ENCODE measurements at places on chromosomes 16 and 17.

- DNase-seq, result no peak
These were observed 90.1 kb downstream of the ASIC2 start for GRCh38 chr17:33202796-33203495.

DNA sequence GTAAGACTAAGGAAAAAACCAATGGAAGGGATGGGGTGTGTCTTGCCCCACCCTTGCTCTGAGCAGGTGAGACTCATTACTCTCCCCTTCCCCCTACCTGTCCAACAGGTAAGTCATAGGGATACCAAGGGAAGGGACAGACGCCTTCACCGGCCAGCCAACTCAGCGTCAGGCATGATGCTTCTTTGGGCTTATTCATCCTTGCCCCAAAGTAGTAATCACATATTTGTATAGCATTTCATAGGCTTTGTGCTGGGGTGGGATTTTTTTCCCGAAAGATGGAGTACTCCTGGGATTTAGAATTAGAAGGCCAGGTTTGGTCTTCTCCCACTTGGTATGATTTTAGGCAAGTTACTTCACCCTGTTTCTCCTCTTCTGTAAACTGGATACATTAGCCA lies 509 bp upstream of the JUP start:
- no peak for DNase-seq

- DNase-seq, result no peak
These were observed 32.8 kb downstream of the DRC3 start for GRCh38 chr17:18005496-18005895.

GRCh38 chr16:78211946-78212345 lies 112.5 kb downstream of the WWOX start:
- DNase-seq, result no peak

GRCh38 chr17:58005728-58006559 lies 1.1 kb downstream of the SRSF1 start:
- no peak for DNase-seq

DNA sequence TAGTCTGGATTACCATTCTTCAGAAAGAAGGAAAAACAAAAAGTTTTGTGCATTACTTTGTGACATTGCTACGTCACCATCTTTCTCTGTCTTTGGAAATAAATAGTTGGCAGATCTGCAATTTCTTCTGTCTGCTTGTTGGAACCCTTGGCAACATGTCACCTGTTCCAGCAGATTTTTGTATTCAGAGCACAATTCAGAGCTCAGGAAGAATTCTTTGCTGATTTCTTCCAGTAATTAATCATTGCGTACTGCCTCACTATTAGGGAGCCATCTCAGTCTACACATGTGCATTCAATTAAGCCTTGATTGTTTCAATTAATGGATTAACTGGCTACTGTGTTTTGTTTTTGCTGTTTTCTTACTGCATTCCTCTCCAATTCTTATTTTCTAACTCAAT lies 467.2 kb downstream of the CDH8 start:
- no peak for DNase-seq

DNA sequence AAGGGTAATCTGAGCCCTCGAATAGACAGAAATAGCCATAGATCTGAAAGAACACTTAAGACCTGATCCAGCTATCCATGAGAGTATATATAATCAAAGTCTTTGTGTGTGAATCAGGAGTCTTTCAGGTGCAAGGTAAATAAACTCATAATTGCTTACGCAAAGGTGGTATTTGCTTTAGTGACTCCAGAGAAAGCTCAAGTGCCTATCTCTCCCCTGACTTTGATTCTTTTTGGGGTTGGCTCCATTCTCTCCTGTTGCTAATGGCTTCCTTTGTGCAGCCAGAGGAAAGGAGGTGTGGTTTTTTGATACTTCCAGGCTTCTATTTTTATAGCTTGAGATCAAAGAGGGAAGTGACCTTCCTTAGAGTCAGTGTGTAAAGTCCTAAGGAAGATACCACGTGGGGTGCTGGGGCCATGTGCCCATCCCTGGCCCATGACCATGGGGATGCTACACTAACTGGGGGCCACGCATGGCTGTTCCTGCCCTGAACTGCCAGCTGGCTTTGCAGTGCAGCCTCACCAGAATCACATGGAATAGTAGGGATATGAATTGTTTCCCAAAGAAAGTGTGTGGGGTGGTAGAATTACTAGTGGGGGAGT lies 45.8 kb downstream of the TENT4B start:
- no peak for DNase-seq

GRCh38 chr17:77933777-77934398 lies 24.6 kb upstream of the TNRC6C start:
- DNase-seq, result no peak

DNA sequence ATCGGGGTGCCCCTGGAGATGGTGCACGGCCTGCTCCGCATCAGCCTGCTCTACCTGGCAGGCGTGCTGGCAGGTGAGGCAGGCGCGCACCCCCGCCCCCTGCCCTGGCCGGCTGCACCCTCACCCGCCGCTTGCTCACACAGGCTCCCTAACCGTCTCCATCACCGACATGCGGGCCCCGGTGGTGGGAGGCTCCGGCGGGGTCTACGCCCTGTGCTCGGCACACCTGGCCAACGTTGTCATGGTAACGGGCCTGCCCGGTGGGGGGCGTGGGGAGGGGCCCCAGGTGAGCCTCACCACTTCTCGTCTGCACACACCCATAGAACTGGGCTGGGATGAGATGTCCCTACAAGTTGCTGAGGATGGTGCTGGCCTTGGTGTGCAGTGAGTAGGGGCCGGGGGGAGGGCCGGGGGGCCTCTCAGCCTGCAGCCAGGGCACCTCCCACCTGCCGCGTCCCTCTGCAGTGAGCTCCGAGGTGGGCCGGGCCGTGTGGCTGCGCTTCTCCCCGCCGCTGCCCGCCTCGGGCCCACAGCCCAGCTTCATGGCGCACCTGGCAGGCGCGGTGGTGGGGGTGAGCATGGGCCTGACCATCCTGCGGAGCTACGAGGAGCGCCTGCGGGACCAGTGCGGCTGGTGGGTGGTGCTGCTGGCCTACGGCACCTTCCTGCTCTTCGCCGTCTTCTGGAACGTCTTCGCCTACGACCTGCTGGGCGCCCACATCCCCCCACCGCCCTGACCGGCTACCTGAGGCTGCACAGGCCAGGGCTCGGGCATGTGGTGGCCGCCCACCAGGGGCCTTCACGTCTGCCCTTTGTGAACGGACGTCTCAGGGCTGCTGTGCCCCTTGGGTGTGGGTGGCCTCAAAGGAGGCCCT lies 2.1 kb downstream of the RHBDL1 start:
- no peak for DNase-seq

DNA sequence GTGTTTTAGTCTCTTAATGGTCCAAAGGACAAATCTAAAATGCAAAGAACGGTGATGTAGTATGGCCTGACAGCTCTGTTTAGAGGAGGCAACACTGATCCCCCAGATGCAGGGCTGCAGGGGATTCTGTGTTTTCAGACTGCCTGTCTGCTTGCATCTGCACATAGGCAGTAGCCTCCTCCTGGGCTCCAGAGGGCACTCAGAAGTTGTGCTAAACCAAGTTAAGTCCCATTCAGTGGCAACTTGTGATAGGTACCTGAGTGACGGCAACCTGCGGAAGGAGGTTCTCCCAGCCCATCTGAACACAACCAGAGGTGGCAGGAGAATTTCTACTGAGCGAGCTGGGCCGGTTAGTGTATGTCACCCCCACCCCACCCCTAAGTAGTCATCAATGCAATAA lies 9.9 kb downstream of the HAS3 start:
- no peak for DNase-seq

DNA sequence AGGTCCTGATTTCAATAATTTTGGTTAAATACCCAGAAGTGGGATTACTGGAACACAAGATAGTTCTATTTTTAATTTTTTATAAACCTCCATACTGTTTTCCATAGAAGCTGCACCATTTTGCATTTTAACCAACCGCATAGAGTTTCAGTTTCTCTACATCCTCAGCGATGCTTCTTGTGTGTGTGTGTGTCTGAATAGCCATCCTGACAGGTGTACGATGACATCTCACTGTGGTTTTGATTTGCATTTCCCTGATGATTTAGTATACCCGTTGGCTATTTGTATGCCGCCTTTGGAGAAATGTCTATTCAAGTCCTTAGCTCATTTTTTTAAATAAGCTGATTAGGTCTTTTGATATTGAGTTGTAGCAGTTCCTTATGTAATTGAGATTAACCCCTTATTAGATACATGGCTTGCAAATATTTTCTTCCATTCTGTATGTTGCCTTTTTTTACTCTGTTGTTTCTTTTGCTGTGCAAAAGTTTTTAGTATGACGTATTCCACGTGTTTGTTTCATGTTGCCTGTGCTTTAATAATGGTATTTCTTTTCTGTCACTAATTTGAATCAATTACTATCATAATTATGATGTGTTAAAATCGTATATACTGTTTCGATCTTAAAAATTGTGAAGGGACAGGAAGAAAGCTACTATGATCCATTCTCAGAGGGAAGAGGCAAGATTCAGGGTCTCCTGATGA lies 227.2 kb upstream of the MON1B start:
- no peak for DNase-seq

DNA sequence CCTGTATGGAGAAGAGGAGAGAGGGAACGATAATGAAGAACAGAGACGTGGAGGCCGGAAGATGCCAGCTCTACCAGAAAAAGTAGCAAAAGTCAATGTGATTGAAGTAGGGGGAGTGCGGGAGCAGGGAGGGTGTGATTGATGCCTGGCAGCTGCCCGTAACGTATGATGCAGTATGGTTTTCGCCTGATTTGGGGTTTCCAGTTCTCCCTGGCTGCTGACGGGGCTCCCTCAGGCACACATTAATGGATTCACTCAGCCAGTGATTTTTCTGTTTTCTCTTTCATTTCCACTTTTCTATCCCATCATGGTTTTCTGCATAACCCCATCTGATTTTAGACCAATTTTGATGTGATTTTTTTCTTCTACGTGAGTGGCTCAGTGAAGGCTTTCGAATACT lies 62.1 kb downstream of the PRKCA start:
- DNase-seq, result no peak

- DNase-seq, result no peak
These were observed 194.5 kb downstream of the FOXL1 start for GRCh38 chr16:86772671-86773353.

DNA sequence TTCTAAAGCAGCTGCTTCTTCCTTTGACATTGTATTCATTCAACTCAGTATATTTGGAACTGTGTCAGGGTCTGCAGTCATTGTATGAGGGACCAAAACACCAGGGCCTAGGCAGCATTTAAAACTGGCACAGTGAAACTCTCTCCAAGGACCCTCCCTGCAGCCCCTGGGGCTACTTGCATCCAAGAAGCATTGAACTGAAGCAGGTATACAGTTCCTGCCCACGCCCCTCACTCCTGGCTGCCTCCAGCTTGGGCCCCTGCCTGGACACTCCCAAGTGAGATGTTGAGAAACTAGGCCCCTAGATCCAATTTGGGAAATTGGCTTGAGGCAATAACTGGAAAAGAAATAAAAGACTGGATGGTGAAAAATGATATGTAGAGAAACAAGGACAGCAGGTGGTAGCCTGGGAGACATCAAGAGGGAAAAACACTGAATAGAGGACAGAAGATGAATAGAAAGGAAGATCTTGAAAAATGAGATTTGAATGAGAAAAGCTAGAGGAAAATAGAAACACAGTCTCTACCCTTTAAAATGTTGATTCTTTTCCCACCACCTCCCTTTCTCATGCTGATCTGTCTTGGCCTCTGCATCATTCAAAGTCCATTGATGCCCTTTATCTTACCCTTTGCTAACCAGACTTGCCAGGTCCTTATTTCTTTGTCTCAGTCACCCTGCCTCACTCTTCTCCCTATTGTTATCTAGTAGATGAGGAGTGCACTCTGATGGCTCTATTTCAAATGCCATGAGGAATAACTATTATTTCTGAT lies 368.8 kb upstream of the CDH8 start:
- no peak for DNase-seq

DNA sequence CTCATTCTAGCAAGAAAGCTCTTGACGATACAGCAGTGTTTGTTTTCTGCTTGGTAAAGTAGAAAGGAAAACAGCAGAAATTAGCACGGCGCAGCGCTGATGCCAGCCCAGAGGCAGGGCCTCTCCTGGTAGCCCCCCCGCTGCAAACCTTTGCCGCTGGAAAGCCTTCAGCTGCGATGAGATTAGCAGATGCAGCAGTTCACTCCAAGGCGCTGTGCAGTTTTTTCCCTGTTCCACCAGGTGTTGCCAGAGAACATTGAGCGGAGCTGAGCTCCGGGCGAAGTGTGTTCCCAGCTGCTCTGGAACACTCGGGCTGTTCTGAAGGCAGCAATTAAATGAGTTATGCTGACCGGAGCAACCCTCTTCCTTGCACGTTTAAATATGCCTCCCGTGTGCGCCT lies 72.5 kb downstream of the RBFOX1 start:
- no peak for DNase-seq

DNA sequence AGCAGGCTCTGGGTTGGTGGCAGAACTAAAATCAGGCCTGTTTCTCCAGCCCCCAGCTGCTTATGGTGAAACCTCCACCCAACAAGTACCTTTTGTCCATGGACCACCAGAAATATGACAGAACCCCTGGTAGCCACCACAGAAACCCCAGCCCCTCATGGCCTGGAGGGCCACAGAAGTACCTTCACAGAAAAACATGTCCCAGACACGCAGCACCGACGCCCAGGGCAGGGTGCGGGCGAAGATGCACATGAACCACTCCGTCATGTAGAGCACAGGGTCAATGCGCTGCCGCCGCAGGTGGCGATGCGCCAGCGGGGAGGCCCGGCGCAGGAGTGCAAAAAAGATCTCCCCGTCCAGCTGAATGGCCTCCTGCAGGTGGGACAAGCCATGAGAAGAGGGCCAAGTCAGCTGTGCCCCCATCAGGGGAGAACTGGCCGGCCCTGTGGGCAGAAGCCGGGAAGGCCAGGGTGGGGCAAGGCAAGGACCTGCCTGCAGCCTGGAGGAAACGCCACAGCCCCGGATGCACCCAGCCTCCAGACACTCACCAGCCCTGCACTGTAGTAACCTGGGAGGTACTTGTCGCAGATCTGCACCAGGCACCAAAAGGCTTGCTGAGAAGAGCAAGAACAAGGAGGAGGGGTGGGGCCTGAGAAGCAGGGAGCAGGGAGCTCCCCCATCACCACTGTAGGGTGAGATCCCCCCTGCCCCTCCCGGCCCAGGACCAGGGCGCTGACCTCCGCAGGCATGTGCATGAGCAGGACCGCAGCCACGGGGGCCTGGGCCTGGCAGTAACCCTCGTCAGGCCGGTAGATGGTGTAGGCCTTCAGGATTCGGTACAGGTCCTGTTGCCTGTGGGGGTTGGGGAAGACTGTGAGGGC lies 4.1 kb upstream of the CD2BP2 start:
- no peak for DNase-seq

DNA sequence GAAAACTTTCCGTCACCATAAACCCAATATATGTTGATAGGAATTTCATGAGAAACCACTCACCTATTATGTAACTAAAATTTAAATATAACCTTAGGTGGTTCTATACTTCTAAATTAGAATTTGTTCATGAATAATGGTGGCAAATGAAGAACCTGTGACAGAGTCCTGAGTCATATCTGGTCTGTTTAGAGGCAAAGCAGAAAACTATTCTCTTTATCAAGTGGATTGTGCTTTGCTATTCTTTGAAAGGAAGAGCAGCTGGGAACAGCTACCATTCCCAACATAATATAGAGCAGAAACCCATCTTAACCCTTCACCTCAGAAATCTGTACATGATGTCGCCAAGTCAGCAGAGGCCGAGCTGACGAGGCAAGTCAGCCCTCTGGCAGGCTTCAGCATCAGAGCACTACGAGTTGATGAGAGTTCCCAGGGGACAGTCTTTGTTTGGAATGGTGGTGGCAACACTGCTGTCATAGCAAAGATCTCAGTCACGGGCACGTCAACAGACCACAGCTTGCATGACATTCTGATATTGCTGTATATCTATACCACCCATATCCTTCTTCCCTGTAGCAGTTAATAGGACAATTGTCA lies 631.9 kb upstream of the CA10 start:
- DNase-seq, result no peak

GRCh38 chr17:32684087-32684958 lies 192.6 kb downstream of the MYO1D start:
- DNase-seq, result no peak

GRCh38 chr17:6577686-6578263 lies 21.4 kb upstream of the PITPNM3 start:
- no peak for DNase-seq

Data from effector CD4-positive, alpha-beta T cell (primary cell).